ENCODE measurements at places on chromosomes 7 and 10. TPM values are rescaled to one million over a fixed set of nuclear protein-coding genes. Genes with fewer than 3 reads are reported as not detected.

The CC2D2B gene
- 0.99 TPM for total RNA-seq

The AGR3 gene
- not detected for total RNA-seq

The CHN2 gene
- total RNA-seq: 1.8 TPM

The OAT gene
- 44.6 TPM for total RNA-seq

The TMEM236 gene
- 0.05 TPM for total RNA-seq

The AGAP6 gene
- total RNA-seq: 19.5 TPM

The H2BK1 gene
- 5.6 TPM for total RNA-seq

The GIMAP4 gene
- total RNA-seq: 134 TPM

The CFAP58 gene
- not detected for total RNA-seq

The MAGI2 gene
- total RNA-seq: 0.05 TPM

The CTAGE4 gene
- total RNA-seq: 6.0 TPM

The SUN3 gene
- total RNA-seq: not detected

The ANLN gene
- total RNA-seq: 0.82 TPM
